HS-27A (cell line): ENCODE measurements at places on chromosomes 2 and 18.

DNA sequence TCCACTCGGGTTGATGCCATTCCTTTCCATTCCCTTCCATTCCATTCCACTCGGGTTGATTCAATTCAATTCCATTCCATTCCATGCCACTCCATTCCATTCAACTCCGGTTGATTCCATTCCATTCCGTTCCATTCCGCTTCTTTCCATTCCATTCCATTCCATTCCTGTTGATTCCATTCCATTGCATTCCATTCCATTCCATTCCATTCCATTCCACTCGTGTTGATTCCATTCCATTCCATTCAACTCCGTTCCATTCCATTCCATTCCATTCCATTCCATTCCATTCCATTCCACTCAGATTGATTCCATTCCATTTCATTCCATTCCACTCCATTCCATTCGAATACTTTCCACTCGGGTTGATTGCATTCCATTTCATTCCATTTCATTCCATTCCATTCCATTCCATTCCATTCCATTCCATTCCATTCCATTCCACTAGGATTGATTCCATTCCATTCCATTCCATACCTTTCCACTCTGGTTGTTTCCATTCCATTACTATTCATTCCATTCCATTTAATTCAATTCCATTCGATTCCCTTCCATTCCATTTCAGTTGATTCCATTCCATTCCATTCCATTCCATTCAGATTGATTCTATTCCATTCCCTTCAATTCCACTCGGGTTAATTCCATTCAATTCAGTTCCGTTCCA lies 1141.8 kb downstream of the RPIA start:
- no peak for DNase-seq

GRCh38 chr2:237932731-237933131 lies 34.1 kb upstream of the UBE2F start:
- DNase-seq, result peak; percentile 19

DNA sequence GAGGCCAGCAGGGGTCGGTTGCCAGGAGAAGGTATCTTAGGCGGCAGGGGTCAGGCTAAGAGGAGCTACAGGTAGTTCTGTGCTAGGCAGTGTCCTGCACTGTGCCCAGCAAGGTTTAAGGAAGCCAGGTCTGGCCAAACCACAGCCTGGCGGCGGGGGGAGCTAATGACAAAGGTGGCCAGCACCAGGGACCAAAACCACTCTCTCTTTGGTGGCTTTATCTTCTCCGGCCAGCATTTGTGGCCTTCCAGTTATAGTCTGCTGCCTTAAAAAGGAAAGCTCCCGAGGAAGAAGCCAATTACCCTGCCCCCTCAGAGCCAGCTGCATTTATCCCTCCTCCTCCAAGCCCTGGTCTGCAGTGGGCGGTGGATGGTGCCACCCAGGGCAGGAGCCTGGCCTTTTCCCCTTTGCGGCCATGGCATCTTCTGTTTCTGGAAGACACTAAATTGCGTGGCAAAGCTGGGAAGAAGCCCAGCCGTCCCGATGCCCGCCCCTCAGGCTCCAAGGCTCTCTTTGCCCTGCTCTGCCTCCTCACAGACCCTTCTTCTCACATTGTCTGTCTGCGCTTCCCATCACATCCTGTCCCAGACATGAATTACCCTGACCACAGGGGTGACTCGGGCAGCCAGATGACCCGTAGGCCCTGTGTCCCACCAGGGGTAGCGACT lies 94.6 kb downstream of the EN1 start:
- no peak for DNase-seq

GRCh38 chr2:20666005-20666303 lies 990 bp upstream of the GDF7 start:
- no peak for DNase-seq

DNA sequence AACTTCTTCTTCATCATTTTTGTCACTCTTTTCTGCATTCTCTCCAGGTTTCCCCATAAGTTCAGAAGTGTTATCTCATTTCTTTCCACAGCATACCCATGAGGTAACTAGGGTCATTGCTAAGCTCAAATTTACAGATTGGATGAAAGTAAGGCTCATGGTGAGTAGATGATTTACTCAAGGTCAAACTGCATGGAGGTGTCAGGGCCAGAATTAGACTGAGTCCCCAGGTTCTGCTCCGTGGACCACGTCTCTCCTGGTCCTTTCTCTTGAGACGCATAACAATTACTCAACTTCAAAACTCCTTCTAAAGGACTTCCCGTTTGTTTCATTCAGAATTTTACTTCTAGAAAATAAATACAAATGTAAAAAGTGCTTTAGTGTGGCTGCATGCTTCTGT lies 43.4 kb downstream of the SMIM21 start:
- DNase-seq, result no peak

GRCh38 chr2:170660409-170660808 lies 54.7 kb upstream of the SP5 start:
- no peak for DNase-seq

- DNase-seq, result peak; percentile 62
These were observed 363.5 kb upstream of the TNP1 start for GRCh38 chr2:217223222-217223930.

GRCh38 chr2:70435138-70435537 lies 118.5 kb downstream of the TGFA start:
- DNase-seq, result no peak

DNA sequence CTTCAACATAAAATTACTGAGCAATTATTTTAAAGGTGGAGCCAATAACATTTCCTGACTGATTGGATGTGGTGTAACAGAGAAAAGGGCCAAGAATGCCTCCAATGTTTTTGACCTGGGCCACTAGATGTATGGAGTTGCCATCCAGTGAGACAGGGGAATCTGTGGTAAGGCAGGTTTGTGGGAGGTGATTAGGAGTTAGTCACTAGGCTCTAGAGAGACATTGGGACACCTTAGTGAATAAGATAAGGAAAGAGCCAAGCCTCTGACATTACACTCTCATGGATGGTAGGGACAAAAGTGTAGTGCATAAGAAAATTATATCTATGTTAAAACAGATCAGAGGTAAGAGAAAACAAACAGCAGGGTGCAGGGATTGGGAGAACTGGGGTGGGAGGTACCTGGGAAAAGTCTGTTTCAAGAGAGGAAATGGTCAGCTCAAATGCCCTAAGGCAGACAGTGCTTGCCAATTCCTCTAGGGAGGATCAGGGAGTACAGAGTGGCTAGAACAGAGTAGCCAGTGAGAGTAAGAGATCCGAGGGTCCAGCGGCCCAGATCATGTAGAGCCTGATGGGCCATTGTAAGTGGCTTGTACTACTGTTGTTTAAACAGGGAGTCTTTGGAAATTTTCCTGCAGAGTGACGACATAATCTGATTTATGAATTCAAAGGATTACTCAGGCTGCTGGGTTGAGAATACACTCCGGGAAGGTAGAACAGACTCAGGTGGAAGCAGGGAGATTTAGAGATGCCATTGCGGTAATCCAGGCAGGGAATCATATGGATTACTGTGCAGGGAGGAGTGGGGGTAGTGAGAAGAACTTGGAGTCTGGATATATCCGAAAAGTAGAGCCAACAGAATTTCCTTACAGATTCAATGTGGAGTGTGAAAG lies 45.7 kb upstream of the CUL3 start:
- DNase-seq, result no peak

- no peak for DNase-seq
These were observed 56.0 kb downstream of the TMEM247 start for GRCh38 chr2:46535360-46535759.

DNA sequence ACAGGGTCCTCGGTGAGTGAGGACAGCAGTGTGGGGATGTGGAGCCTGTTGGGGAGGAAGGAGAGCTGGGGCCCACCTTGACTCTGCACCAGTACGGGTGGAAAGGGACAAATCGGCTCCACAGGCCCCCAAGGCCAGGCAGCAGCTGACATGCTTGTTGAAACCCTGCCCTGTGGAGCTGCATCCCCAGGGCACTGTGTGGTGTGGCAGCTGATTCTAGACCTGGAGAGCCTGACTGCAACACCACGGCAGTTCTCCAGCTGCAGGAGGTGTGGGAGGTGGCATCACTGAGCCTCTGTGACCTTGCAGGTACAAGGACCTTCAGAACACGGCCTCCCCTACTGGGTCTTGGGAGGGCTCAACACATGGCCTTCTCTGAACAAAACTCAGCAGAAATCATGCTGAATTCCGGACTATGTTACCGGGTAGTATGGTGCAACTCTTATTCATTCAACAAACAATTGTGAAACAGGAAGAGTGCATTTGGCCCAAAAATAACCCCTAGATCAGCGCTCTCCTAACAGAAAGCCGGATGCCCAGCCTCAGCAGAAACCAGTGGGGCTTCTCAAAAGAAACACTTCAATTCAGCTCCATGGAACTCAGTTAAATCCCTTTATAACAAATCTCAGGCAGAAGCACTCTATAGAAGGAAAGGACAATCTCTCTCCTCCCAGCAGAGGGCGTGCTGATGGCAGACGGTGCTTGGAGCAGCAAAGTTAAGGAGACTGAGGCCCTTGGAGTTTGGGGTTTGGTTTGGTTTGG lies 104.4 kb upstream of the SALL3 start:
- DNase-seq, result no peak

DNA sequence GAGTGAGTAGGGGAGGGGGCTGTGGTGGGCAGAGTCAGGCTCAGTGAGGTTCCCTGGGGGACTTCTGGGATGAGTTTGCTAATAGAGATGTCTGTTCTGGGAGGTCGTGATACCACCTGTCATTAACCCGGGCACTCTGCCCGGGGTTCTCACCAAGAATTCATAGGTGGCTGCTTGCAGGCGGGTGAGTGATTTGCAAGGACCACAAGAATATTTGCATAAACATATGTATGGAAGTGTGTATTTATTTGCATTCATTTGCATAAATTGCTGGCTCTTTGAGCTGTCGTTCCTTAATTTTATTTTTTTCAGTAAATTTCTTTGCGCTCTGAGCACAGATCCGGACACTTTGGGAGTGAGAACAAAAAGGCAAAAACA lies 260.0 kb downstream of the ATAD2B start:
- no peak for DNase-seq

DNA sequence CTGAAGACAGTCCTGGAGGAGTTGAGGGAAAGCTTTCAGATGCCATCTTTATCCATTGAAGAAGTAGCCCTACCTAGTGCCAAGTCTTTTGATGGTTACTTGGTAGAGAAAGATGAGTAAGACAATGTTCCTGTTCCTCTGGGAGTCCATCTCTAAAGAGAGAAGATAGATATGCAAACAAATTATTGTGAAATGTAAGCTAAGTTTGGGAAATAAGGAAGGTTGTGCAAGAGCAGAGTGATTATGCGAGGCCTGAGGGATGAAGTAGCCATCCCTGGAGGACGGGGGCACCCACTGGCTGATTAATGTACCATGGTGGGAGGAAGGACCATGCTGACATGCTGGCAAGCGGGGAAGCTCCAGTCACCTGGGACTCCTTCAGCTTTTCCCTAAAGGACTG lies 994 bp upstream of the DTNA start:
- DNase-seq, result no peak

GRCh38 chr2:172372436-172372835 lies 55.0 kb upstream of the ITGA6 start:
- no peak for DNase-seq

DNA sequence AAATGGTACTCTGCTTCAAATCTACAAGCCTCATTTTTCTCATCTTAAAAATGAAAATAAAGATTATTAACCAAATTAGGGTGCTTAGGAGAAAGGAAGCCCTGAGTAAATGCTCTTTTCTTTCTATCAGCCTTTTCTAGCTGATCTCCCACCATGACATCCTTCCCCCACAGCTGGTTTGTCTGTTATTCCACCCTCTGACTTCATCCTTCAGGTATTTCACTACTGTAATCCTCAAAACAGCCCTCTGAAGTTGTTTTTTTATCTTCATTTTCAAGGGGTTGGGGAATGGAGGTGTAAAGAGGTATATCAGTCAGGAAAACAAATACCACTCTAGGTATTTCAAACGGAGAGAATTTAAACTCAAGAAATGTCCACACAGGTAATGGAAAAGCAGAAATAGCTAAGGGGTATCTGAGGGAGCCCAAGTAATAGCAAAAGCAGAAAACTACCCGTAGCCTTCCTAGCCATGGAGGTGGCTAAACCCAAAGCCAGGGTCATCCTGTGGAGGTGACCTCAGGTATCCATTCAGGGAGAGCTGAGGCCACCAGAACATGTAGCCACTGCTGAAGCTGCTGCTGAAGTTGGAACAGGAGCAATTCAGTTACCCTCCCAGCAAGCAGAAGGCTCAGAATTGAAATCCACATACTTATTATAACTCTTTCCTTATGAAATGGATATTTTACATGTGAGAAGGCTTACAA lies 990.9 kb upstream of the ACVR2A start:
- DNase-seq, result no peak

DNA sequence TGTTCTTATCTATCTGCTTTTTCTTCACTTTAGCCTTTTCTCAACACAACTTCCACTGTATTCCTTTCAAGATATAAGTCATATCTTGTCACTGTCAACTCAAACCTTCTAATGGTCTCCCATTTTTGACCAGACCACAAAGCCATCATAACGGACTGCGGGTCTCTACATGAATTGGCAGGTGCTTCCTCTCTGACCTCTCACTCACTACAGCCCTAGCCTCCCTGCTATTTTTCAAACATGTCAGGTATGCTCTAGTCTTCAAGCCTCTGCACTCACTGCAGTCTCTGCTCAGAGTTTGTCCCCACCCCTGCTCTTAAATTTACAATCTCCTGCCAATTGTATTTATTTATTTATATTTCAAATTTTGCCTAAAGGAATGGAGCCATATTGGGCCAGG lies 858.1 kb downstream of the TRIB2 start:
- DNase-seq, result no peak

DNA sequence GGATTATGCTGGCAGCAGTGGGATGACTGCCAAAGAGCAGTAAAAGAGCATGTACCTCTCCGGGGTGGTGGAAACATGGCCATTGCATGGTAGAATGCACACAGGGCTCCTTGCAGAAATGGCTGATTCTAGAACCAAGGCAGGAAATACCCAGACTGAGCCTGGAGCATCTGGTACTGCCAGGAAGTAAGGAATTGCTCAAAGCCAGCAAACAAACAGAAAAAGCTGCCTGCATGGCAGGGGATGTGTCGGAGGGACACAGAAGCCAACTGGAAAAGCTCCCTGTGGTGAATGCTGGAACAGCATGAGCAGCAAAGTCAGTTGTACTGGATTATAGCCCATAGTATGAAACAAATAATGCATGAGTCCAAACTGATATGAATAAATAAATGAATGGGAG lies 78.0 kb upstream of the NFATC1 start:
- no peak for DNase-seq

DNA sequence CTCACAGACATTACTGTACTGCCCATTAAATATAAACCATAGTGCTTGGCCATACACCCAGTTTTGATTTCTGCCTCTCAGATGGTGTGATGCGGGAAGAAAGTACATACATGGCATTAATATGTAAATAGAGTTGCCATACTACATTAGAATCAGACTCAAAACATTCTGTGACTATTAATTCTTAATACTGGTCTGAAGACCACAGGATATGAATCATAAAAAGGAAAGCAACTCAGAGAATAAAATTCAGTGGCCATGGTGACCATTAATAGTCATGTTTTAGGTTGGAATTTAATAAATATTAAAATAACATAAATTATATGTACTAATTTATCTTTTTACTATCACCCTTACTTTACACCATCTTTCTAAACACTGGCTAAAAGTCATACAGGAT lies 33.0 kb upstream of the WDR75 start:
- no peak for DNase-seq
